GM18507 (cell line): ENCODE measurements at places on chromosomes 1 and 21.

GRCh38 chr1:85289848-85290335 is 13.5 kb upstream of the BCL10 start:
- no peak for DNase-seq

GRCh38 chr21:35658242-35658641 is 402.1 kb downstream of the SETD4 start:
- no peak for DNase-seq

GRCh38 chr21:42093991-42094421 is 22.9 kb downstream of the UMODL1 start:
- no peak for DNase-seq

DNA sequence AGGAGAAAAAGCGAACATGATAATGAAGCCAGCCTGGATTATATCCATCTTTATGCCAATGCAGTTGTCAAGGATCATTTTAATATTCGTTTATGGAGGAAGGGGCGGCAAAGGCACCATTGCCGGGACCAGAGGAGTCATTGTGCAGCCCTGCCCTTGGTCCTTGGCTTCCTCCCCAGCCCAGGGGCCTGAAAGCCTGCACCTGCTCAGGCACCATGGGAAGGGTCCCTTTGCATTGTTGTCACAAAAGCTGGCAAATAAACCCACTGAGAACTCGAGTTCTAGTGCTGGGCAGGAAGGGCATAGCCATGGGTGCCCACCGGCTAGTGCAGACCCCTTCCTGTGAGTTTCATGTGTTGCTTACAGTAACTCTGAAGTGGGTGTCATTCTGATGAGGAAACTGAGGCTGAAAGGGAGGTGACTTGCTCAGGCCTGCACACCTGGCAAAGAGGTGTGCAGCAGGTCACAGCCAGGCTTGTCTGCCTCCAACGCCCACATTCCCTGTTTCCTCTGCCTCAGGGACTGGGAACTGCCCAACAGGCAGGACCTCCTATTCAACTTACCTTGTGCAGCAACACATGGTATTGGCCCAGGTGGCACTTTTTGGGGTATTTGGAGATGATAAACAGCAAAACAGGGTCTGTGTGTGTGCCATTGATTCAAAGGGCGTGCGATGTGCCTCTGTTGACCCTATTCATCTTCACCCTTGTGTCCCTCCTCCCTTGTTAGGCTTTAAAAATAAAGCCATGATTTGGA is 84.6 kb downstream of the MAN1C1 start:
- DNase-seq = no peak

DNA sequence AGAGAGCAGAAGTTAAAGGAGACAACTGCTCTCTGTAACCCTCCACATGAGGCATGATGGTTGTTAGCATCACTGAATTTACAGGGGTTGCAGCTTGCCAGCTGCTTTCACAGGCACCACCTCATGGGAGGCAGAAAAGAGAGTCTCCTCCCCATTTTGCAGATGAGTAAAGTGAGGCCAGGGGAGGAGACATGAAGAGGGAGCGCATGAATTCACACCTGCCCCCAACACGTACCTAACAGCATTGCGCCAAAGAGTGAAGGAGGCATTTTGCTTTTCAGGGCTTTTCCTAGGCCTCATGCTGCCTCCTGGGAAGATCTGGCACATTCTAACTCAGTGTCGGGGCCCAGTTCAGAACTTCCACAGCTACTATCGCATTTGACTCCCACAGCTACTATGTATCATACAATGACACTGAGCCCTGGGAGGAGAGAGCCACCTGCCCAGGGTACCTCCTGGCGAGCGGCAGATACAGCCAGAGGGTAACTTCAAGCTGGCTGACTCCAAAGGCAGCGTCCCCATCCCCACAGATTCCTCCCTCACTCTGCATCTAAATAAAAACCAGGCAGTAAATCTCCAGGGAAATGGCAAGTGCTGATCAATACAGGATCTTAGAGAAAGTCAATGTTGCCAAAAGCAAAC is 34.0 kb downstream of the GLIS1 start:
- DNase-seq = no peak

DNA sequence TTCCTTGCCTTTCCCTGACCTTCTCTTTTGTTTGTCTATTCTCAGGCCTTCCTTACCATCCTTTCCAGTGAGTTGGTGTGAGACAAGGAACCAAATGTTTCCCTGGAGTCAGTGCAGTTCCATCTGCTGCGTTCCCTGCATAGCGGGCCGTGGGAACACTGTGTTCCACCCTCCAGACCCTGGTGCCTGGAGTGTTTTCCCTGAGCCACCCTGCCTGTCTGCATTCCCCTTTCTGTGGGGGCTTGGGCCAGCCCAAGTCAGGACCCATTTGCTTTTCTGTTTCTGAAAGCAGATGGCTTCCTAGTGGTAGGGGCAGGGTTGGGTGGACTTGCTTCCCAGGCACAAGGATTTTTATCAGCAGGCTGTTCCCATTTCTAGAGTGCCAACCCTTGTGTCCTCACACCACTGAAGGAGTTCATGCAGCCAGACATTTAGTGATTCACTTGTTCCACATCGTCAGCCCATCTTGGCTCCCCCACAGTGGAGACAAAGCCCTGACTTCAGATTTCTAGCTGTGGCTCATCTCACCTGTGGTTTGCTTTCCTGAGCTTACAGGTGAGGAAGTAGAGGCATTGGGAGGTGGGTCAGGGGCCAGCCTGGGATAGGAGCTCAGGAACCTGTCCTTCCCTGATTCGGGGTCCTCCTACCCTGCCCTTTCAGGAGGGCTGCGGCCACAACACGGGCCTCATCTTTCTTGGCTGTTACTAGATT is 14.1 kb upstream of the MYOG start:
- DNase-seq = no peak

DNA sequence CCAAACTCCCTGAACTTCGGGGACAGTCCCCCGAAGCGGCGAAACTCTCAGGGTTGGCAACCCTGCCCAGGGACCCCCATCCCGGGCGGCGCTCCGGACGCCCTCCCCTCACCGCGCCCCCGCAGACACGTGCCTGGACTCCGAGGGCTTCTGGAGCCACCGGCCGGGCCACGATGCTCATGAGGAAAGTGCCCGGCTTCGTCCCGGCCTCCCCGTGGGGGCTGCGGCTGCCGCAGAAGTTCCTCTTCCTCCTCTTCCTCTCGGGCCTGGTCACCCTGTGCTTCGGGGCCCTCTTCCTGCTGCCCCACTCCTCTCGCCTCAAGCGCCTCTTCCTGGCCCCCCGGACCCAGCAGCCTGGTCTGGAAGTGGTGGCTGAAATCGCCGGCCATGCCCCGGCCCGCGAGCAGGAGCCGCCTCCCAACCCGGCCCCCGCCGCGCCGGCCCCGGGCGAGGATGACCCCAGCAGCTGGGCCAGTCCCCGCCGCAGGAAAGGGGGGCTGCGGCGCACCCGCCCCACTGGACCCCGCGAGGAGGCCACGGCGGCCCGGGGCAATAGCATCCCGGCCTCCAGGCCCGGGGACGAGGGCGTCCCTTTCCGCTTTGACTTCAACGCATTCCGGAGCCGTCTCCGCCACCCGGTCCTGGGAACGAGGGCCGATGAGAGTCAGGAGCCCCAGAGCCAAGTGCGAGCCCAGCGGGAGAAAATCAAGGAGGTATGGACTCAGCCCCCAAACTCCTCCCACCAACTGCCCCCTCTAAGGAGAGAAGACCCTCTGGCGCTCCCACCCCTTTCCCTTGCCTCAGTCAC is 1.2 kb downstream of the MAN1C1 start:
- no peak for DNase-seq

DNA sequence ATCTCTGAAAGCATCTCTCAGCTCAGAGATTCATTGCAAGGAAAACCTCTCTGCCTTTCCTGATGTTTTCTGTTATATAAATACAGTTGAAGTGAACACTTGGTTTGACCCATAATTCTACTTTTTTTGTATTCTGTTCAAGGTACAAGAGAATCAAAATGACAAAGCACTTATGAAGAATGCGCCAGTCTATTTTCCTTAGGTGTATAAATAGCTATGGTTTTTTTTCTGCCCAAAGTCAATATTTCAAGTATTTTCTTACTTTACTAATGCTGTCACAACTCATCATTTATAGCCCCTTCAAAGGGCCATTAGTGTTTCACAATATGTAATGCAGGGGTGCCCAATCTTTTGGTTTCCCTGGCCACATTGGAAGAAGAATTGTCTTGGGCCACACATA is 142.5 kb upstream of the C1orf105 start:
- no peak for DNase-seq

- DNase-seq = no peak
Measured at GRCh38 chr1:179677882-179678281, 65.2 kb upstream of the FAM163A start.

- no peak for DNase-seq
Measured at GRCh38 chr1:41319807-41320711, 41.2 kb upstream of the FOXO6 start.

- no peak for DNase-seq
Measured at GRCh38 chr1:29599071-29599470, 362.7 kb downstream of the PTPRU start.

DNA sequence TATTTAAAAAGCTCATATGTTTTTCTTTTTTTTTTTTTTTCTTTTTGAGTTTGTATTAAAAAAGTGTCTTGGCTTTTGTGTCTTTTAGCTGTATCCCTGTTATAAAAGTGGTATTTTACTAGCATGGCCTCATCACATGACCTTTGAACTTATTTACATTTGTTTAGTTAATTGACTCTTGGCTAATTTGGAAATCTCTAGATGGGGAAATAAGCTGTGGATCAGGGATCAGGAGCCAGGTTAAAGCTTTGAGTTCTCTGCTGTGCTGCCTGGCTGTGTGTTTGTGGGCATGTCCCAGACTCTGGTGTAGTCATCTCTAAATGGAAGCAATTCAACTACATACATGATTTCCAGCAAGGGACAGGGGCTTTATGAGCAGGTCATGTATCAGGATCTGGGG is 56.5 kb downstream of the HHAT start:
- DNase-seq = no peak
